ENCODE measurements at places on chromosomes 11 and 22.
A peak's percentile ranks its signal among the peaks of the same experiment; 100 is the strongest.

DNA sequence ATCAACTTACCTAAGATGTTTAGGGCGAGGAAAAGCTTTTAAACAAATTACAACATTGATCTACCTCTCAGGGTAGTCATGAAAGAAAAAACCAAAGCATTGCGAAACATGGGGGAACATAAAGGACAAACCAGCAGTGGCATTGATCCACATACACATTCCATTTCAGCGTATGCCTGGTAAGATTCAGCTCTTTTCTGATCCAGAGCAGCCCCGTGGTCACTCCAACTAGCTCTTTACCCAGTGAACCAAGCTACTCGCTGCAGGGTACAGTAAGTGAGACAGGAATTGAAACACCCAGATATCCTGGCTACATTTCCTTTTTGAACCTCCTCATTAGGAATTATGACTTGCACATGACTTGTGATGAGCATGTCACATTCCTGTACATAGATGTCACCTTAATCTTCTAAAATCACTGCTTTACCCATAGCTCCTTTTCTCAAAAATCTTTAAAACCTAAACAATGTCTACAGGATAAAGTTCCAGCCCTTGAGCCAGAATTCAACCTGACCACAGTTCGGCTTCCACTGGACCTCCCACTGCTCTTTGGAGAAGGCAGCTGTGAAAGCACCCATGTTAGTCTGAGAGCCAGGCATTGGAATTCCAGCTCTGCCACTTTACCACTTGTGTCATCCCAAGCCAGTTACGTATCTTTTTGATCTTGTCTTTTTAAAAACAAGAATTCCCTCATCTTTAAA, 42.9 kb upstream of the AKIP1 start:
- DNase-seq = no peak

GRCh38 chr11:134640971-134641968, 229.2 kb upstream of the B3GAT1 start:
- DNase-seq = no peak

DNA sequence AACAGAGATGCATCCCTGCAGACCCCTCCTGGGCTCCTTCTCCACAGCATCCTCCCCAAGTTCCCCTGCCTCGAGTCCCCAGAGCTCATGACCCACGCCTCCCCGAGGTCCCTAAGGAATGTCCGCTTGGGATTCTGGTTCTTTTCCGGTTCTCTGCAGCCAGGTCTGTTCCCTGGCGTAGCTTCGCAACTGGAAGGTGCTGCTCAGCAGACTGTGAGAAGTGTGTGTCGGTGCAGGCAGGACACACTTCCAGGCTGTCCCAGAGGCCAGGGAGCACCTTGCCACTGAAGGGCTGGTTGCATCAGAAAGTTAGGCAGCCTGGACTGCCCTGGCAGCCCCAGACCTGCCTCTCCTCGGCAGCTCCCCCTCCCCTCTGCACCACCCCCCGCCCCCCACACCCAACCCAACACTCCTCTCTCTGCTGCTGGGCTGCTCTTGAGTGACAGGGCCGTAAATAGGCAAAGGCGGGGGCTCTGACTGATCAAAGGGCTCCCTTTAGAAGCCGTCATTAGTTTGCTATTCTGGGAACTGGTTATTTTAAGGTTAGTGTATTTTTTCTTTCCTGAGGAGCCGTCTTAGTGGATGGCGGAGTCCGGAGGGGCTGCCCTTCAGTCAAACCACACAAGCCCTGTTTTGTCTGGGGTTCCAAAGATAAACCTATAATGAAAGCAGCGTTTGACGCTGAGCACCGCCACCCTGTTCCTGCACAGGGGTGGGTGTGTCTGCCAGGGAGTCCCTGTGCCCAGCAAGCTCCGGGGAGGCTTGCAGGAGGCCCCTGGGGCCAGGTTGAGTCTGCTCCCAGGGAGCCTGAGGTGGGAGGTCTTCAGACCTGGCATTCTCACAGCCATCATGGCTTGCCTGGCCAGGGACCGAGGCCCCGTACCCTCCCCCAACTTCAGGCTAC, 88.6 kb upstream of the KCNQ1OT1 start:
- DNase-seq = no peak

DNA sequence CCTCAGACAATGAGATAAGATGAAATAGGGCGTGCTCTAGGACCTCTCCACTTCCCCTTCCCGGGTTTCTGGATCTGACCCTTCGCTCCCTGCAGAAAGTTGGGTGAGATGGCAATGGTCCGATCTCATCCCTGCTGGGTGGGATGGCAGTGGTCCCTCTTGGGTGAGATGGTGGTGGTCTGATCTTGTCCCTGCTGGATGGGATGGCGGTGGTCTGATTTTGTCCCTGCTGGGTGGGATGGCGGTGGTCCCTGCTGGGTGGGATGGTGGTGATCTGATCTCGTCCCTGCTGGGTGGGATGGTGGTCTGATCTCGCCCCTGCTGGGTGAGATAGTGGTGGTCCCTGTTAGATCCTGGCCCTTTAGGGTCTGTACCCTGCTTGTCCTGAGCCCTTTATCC, 21.3 kb downstream of the ST14 start:
- DNase-seq = no peak

GRCh38 chr11:518463-519202, 11.6 kb upstream of the RNH1 start:
- peak; percentile 51 for DNase-seq

DNA sequence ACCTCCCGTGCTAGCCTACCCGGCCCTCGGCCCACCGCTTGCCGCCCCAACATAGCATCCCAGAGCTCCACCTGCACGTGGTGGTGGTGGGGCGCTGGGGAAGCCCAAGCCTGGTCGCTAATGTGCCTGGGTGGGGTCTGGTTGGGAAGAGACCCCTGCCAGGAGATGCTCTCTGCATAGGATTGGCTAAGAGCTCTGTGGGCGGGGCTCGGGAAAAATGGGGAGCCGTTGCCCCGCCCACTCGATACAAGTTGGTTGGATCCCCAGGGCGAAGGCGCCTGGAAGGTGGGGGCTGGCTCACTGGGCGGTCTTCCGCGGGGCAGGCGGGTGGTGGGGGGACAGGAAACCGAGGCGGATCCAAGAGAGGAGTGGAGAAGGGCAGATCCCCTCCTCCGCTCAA, 7.6 kb downstream of the LRRC10B start:
- no peak for DNase-seq

DNA sequence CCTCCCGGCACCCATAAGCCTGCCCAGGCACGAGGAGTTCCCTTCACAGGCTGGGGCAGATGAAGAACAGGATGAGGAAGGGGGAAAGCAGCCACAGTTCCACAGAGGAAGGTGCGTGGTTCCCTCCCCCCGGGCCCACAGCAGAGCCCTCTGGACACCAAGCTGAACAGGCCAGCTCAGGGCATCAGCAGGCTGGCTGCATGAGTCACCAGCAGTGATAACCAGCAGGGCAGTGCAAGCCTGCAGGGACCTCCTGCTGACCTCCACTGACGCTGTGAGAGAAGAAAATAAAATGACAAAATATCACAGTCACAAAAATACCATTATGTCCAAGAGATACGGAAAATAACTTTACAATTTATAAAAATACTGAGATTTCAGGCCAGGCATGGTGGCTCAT, 11.5 kb downstream of the RTL6 start:
- DNase-seq = no peak

- no peak for DNase-seq
Measured at GRCh38 chr11:58286249-58286648, 18.2 kb upstream of the OR10W1 start.

DNA sequence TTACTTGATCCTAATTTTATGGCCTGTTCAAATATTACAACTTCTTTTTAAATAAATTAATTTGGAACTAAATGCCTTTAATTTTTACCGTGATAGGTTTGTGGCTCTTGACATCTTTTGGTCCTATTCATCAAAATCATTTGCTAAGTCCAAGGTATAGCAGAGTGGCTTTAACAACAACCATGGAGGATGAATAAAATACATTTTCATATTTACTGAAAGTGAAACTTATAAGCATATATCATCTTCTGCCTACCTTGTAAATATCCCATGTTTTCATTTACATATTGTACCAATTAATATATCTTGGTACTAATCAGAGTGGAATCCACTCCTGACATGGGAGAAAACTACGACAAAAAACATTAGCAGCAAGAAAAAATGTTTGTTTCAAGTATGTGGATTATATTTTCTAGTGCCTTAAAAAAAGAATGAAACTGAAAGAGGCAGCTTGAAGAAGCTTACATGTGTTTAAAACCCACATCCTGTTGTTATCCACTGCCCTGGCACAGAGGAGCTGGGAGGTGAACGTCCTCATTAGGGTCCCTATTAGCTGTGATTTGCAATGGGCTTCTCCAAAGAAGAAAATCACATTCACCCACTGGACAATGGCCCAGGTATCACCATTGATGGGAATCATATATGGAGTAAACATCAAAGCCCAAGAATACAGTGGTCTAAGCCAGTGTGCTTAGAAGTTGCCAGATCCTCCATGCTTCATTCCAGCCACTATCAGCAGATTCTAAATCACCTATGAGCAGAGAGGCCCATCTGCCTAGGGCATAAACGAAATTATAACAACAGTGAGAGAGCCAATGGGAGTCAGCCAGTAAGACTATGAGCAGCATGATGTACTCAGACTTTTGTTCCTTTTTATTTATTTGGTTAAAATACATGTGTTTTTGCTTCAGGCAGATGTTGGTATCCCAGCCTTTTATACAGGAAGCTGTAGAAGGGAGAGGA, 84.7 kb downstream of the MAML2 start:
- no peak for DNase-seq

DNA sequence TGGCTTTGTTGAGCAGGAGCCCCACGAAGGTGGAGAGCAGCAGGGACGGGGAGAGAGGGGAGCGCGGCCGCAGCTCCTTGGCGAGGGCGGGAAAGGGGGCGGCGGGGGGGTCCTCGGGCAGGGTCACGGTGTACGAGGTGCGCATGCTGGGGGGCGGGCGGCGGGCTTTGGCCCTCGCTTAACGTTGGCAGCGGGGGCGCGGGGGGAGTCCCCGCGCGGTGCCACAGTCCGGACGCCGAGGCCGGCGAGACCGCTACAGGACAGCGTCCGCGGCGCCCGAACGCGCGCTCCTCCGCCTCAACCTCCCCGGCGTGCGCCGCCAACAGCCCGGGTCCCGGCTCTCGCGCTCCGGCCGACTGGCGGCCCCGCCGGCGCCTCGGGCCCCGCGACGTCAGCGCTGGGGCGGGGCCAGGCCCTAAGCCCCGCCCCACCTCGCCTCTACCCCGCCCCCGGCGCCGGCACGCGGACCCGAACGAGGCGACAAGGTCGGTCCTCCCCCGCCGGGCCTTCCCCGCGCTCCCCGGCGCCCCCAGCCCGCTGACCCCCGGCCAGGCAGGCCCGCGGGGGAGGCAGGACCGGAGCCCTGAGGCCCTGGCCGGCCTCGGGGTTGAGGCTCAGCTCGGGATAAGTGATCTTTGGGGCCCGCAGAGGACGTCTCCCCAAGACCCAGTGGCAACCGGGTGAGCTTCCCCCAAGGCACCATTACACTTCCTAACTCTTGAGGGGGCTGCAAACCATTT, 17.5 kb downstream of the USP2 start:
- DNase-seq = no peak

DNA sequence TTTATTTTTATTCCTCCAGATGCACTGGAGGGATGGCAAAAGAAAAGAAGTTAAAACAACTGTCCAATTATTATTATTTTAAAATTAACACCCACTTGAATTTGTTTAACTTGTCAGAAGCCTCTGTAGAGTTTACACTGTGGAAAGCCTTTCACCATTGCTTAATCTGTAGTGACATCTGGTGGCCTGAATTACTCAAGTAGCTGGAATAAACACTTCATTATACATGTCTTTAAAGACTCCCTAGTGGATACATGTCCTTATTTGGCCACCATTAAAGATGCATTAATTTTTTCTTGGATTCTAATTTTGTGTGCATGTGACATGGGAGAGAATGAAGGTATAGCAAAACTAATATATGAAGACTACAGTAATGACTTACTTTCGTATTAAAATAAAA, 1496.5 kb downstream of the FAM181B start:
- DNase-seq = no peak

DNA sequence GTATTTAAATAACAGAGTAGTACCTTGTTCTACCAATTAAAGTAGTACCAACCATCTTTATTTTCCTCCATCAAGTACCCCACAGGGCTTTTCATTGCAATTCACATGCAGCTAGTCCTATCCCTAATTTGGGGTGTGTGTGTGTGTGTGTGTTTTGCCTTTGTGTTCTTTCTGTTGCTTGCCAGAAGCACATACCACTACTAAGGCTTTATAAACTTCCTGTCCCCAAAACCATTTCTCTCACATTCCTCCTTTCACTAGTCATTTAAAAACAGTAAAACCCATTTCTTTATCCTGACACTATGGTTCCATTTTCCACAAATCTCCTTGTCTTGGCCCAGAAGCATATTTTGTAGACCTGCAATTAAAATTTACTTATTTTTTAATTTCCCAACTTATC, 54.6 kb downstream of the SLC36A4 start:
- no peak for DNase-seq

DNA sequence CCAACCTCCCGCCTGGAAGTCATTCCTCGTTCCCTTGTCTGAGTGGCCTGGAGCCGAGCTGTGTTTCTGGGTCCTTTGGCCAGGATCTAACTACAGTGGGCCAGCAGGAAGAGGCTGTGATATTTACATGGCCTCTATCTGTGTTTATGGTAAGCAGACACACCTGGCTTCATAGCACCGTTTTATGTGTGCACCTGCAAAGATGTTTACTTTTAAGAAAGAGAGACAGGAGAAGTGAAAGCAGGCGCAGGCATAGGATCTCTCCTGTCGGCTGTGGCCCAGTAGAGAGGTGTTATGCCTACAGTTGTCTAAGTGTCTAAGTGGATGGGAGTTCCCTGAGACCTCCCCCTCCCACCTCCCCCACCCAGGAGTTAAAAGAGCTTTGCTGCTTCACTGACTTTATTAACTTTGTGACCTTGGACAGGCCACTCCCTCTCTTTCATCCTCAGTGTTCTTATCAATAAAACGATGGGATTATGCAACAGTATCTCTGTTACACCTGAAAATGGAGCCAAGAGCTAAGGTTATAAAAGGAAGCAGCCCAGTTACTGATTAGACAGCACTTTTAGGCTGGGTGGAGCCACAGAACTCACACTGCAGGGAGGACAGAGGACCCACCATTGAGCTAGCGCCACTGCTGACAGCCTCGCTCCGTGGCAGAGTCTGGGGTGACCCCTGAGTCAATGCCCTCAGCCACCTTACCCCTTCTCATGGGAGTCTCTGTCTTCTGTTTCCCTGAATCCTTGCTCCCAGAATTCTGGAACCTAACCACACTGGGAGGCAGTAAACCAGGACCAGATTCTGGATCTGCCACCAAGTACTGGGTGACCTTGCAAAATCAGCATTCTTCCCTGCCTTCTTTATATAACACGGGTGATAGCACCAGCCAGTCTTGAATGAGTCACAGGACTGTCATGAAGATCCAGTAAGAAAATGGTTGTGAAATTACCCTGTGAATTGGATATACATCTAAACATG, 22.0 kb downstream of the ST14 start:
- peak; percentile 50 for DNase-seq

- DNase-seq = no peak
Measured at GRCh38 chr11:1292644-1293618, 16.5 kb downstream of the TOLLIP start.

DNA sequence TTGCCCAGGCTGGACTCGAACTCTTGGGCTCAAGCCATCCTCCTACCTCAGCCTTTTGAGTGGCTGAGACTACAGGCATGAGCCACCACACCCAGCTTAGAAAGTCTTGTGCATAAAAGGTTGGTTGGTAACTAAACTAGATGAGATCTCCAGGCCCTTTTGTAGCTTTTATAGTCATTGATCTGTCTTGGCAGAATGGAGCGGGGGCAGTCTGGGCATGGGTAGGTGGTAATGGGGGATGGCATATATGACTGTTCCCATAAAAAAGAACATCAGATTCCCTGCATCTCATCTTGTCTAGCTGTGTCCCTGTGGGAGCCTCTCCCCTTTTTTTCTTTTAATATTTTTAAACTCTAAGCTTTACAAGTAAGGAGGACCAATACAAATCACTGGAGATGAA, 30.2 kb downstream of the ABCC8 start:
- DNase-seq = no peak

- no peak for DNase-seq
Measured at GRCh38 chr22:35621451-35621850, 4.3 kb upstream of the MB start.

All from SHP77 treated with DMSO at 0.1 percent for 48 hours (cell line).